Fibroblast of skin of left quadriceps (primary cell): ENCODE measurements at places on chromosomes 6 and 20.

DNA sequence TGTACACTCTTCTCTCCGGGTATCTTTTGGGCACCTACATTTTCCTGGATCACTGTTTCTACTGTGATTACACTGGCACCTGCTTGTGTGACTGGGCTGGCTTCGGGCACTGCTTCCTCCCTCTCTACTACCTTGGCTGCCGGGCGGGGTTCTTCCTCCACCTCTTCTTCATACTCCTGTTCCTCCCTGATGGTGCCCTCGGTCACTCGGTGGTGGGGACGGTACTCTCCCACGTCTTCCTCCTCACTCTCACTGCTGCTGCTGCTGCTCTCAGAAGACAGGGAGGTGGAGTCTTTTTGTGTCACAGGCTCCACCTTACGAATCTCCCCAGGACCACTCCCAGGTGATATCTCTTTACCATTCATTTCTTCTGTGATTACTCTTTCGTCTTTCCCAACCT is 42.5 kb downstream of the SMLR1 start:
- DNase-seq, result no peak

DNA sequence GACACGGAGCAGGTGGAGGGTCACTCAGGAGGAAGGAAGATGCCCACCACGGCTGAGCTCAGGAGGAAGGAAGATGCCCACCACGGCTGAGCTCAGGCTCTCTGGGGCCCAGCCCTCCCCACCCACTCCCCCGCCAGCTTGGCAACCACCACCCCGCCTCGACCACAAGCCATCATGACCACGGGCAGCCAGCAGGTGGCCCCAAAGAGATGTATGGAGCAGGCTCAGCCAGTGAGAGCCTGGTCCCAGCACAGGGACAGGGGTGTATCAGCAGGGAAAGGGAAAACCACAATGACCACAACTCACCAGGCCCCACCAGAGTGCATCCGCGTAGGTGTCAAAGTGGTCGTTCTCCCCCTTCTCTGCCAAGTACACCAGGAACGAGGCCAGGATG is 30.4 kb downstream of the KCNQ2 start:
- DNase-seq, result no peak

DNA sequence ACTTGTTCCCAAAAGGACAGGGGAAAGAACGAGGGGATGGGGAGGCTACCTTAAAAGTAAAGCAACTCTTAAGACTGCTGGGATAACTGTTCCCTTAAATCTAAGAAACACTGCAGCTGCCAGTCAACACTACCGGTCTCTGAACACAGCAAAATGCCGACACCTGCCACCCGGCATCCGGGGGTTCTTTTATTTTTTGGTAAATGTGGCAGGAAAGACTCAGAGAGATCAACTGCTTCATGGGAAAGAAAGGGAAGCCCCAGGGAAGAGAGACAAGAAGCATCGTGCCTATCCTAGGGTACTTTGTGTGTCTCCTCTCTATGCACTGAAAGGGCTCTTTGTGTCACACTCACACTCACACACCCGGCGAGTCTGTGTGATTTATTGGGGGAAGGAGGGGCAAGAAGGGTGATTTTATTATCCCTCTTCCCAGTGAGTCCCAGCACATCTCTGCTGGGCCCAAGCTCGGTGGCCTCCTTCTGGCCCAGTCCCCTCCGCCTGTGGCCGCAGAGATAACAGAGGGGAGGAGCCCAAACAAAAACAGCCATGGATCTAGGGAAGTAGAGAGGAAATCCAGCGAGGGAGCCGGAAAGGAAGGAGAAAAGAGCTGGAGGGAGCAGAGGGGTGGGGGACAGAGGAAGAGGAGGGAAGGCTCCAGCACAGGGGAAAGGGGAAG is 1.4 kb downstream of the FYN start:
- DNase-seq, result no peak

DNA sequence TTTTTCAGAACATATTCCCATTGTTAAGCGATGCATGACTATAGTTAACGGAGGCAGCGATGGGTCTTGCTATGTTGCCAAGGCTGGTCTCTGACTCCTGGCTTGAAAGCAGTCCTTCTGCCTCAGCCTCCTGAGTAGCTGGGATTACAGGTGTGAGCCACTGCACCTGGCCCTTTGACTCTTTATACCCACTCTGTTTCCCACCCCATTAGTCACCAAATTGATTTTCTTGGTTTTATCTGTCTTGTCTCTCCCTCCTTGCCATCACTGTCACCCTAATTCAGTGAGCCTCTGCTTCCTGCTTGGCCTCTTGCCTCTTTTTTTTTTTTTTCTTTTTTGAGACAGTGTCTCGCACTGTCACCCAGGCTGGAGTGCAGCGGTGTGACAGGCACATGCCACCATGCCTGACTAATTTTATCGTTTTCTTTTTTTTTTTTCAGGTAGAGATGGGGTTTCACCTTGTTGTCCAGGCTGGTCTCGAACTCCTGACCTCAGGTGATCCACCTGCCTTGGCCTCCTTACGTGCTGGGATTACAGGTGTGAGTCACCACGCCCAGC is 31.3 kb downstream of the ZFAND3 start:
- no peak for DNase-seq

- DNase-seq, result peak; percentile 60
Measured at GRCh38 chr6:5468586-5468985, 207.3 kb downstream of the FARS2 start.

DNA sequence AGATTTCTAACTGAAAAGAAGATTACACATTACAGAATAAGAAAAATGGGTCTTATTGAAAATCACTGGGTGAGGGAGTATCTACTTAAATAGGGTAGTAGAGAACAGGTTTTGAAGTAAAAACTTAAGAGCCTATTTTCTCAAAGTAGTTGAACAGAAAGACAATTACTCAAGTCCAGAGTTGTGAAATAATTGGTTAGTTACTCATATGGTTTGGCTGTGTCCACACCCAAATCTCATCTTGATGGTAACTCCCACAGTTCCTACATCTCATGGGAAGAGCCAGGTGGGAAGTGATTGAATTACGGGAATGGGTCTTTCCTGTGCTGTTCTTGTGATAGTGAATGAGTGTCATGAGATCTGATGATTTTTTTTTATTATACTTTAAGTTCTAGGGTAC is 1035.3 kb upstream of the GJE1 start:
- no peak for DNase-seq

- no peak for DNase-seq
Measured at GRCh38 chr6:27148404-27148795, 99.1 kb upstream of the PRSS16 start.

DNA sequence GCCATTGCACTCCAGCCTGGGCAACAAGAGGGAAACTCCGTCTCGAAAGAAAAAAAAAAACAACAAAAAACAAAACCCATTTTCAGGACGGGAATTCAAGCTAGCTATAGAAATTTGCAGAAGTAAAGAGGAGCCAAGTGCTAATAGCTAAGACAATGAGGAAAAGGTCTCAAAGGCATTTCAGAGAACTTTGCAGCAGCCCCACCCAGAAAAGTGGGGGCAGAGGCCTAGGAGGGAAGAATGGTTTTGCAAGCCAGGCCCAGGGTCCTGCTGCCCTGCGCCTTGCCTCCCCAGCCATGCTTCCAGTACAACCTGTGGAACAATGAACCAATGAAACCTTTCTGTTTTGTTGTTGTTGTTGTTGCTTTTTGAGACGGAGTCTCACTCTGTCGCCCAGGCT is 38.3 kb upstream of the SAMHD1 start:
- DNase-seq, result no peak

GRCh38 chr6:112695001-112695400 is 347.9 kb downstream of the RFPL4B start:
- DNase-seq, result no peak

DNA sequence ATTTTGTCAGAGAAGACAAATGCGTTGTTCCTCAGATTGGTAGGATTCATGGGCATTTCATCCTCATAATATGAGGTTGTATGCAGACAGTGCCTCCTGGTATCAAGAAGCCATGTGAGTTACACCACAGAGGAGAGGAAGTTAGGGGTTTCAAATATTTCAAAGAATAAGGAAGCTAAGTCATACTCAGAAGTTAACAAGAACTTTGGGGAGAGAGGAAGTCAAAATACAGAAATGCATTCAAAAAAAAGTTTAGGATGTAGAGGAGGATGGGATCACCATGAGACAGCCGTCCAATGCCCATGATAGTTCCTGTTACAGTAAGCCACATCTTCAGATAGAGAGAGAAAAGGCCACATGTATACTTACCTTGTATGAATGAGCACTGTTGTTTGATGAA is 22.3 kb downstream of the HLA-DOB start:
- DNase-seq, result no peak

- DNase-seq, result peak; percentile 28
Measured at GRCh38 chr6:28907394-28907793, 16.4 kb downstream of the TRIM27 start.

DNA sequence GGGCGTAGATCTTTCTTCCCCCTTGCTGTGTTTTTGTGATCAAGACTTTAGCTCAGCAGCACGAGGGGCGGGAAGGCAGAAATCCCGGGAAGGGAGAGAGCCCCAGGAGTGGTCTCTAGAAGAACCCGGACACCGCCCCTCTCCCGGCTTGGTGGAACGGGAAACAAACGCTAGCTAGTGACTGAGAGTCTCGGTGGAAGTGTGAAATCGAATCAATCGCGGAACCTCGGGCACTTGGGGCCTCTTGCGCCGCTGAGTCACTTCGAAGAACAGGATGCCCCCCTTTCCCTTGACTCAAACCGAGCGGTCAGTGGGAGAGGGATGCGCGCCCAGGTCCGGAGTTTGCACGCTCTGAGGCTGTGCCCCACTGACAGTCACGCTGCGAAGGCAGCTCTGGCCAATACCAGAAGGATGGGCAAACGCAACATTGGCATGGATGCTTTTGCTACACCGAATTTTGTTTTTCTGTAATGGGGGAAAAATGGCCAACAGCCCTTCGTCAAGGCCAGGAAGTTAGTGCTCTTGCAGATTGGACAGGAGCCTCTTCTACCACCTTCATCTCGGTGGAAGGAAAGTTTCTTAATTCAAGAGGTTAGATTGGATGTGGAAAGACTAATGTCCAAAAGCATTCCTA is 1.6 kb upstream of the OLIG3 start:
- DNase-seq, result no peak

DNA sequence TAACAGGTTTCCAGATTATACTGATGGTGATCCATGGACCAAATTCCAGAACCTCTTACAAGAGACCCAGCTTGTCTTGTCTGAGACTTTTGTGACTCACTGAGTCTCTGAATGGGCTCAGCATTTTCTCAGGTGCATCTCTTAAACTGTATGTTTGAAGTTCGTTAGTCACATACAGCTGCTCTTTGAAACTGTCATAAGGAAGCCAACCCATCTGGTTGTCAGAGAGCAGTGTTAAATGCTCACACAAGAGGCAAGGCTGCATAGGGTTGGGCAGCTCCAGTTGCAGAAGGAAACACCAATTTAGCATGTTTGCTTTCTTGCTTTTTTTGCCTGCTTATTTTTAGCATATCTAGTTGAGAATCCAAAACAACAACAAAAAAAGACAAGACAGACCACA is 47.1 kb downstream of the TRIM27 start:
- no peak for DNase-seq

- no peak for DNase-seq
Measured at GRCh38 chr6:143127941-143128680, 67.4 kb downstream of the AIG1 start.

- no peak for DNase-seq
Measured at GRCh38 chr6:84460491-84460890, 233.0 kb upstream of the CEP162 start.

DNA sequence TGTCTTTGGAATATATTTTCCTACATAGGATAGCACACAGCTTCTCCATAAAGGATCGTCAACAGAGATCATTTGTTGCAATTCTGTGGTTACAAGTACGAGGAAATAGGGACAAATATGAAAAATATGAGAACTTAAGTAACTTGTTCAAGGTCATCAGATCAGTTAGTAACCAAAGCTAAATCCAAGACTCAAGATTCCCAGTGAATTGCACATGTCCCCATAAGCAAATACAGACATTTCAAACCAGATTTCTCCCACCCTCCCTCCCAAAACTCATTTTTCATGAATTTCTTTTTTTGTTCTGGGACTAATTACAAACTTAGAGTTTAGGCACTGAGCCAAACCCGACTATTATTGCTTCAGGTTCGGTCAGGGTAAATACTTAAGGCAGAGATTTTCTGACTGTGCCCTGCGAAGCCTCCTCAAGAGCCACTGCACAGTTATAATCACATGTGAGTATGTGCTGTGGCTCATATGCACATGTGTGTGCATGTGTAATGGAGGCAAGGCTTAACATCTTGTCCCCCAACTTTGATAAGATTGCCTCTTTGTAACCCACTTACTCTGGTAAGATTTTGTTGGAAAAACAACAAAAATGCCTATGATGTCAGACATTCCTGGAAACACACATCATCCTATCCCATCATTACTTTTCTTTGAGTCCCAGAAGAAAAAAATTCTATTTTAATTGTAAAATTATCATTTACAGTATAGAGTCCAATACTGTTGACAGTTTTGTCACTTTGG is 216.2 kb downstream of the CD83 start:
- DNase-seq, result peak; percentile 74

DNA sequence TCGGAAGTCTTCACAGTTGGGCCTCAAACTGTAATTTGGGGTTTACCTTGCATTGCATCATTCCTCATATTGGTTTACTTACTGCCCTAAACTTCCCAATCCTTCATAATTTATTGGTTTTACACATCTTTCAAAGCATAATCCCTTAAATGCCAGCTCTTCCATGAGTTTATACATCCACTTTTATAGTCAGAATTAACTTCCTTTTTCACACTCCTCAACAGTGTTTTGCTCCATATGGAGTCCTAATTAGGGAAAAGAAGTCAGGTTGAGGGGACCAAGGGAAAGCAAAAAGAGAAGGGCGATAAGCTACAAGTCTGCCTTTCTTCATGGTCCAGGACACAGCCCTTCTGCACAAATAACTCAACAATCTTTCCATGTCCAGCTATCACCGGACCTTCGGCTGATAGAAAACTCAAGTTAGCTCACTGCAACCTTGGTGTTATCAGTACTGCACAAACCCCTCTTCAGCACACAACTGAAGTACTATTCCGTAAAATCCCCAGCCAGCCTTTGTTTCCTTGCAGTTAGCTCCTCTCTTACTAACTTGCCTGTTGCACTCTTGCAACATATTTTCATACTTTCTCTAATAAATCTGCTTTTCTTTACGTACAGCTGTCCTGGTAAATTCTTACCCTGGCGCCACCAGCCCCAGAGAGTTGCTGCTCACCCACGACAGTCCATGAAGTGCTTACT is 2.0 kb downstream of the EEF1E1 start:
- no peak for DNase-seq
